ENCODE measurements at places on chromosomes 7 and 10. TPM values are rescaled to one million over a fixed set of nuclear protein-coding genes. Genes with fewer than 3 reads are reported as not detected.

DNA sequence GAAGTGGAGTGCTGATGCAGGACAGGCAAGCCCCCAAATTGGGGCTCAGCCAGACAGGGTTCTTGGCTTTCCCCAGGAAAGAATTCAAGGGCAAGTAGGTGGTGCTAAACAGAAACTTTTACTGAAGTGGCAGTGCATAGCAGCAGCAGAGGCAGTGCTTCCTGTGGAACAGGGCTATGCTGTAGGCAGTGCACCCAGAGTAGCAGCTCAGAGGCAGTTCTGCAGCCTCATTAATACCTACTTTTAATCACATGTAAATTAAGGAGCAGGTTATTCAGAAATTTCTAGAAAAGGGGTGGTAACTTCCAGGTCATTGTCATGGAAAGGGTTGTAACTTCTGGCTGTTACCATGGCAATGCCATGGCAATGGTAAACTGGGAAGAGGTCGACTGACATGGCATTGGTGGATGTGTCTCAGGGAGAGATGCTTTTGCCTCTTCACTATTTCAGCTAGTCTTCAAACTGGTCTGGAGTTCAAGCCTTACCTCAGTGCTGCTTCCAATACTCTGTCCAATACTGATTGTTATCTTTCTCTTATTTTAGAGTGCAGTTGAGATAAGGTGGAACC lies 29.2 kb downstream of the PRSS58 start:
- DNase-seq: no peak
- no peaks in the 10 kb centered on the region for H3K27me3 ChIP-seq
- no peaks in the 10 kb centered on the region for H3K36me3 ChIP-seq
- H3K4me3 ChIP-seq: no peak overlapping the region

DNA sequence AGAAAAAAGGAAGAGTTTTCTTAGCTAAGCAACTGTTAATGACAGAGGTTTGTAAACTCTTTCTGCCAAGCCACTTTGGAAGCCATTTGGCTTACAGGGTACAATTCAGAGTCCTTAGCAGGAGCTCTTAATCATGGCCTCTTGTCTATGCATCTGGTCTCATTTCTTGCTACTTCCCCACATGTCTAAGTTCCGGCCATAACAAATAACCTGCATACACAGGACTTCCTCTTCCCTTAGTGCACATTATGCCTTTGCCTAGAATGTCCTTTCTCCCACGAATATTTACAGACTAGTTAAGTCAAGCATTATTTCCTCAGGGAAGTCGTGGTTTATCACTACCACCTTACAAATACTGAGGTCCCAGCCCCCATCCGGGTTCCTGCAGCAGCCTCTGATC lies 8.6 kb upstream of the UPF2 start:
- no peaks in the 10 kb centered on the region for H3K4me1 ChIP-seq
- no peaks in the 10 kb centered on the region for H3K27me3 ChIP-seq
- DNase-seq: no peak
- H3K27ac ChIP-seq: no peak overlapping the region
- H3K36me3 ChIP-seq: no peaks in the 10 kb centered on the region
- no peak overlapping the region for H3K4me3 ChIP-seq

DNA sequence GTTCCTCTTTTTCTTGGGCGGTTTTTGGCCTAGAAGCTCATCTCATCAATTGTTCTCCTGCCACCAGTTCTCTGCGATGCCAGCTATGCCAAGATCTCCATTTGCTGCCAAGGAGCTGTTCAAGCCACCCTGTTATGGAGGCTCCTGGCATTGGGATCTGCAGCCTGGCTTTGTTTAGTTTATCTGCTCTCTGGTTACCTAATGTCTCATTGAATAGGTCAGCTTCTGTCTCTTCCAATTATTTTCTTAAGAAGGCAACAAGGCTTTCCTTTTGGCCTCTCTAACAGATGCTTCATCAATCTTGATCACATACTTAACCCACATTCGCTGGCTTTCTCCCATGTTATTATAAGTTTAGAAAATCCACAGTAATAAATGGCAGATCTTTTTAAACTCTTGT lies 20.6 kb upstream of the SDK1 start:
- H3K36me3 ChIP-seq: no peaks in the 10 kb centered on the region
- H3K4me3 ChIP-seq: no peak overlapping the region
- no peaks in the 10 kb centered on the region for H3K27me3 ChIP-seq
- DNase-seq: no peak
- H3K4me1 ChIP-seq: no peaks in the 10 kb centered on the region

DNA sequence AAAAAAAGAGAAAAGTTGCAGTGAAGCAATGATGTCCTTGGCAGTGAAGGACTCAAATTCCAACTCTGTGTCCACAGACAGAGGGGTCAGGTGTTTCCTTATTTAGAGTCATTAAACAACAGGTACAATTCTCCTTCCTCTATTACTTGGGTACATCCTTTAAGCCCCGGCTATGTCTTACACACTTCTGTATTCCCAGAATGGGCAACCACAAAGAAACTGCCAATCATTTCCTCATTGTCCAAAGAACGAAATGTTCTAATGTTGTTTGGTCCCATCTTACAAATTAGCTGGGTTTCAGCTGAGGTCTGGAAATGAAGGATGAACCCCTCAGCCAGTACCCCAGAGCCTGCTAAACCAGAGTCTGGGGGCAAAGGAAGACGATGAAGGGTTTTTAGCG lies 59.5 kb downstream of the GRB10 start:
- no peak for DNase-seq
- peaks cover 6% of the 10 kb centered on the region for H3K4me1 ChIP-seq
- H3K36me3 ChIP-seq: no peaks in the 10 kb centered on the region
- no peak overlapping the region for H3K4me3 ChIP-seq
- no peak overlapping the region for H3K27ac ChIP-seq

DNA sequence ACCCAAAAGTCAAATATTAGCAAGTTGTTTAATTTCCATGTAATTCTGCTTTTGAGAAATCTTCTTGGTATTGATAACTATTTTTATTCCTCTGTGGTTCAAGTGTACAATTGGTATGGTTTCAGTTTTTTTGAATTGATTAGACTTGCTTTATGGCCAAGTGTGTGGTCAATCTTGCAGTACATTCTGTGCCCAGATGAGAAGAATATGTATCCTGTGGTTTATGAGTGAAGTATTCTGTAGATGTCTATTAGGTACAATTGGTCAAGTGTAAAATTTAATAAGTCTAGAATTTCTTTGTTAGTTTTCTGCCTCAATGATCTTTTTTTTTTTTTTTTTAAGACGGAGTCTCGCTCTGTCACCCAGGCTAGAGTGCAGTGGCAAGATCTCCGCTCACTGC lies 36.6 kb upstream of the C7orf33 start:
- H3K4me1 ChIP-seq: no peaks in the 10 kb centered on the region
- H3K4me3 ChIP-seq: no peak overlapping the region
- H3K27me3 ChIP-seq: no peaks in the 10 kb centered on the region

GRCh38 chr7:68458010-68458908 lies 1140.0 kb upstream of the AUTS2 start:
- H3K4me1 ChIP-seq: no peaks in the 10 kb centered on the region
- DNase-seq: no peak
- H3K36me3 ChIP-seq: no peaks in the 10 kb centered on the region
- no peak overlapping the region for H3K4me3 ChIP-seq
- no peak overlapping the region for H3K27ac ChIP-seq
- H3K27me3 ChIP-seq: no peaks in the 10 kb centered on the region

GRCh38 chr10:129541200-129541599 lies 74.2 kb downstream of the MGMT start:
- no peaks in the 10 kb centered on the region for H3K36me3 ChIP-seq
- H3K27ac ChIP-seq: no peak overlapping the region
- H3K27me3 ChIP-seq: no peaks in the 10 kb centered on the region
- H3K4me3 ChIP-seq: no peak overlapping the region
- DNase-seq: no peak

DNA sequence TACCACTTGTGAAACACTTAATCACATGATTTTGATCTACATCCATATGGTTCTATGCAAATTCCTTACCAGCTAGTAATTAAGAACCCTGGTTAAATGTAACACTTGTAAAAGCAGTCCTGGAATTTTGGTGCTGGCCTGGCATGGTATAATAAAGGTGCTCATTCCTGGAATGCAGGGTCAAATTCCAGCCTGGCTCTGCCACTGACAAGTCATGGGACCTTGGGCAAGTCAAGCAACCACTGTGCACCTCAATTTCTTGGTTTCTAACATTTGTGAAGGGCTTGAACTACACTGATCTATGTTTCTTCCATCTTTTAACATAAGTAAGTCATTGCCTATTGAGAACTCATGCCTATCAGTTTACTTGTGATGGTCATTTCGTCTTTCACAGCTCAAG lies 91.9 kb upstream of the PIK3CG start:
- no peaks in the 10 kb centered on the region for H3K36me3 ChIP-seq
- no peak overlapping the region for H3K4me3 ChIP-seq
- no peaks in the 10 kb centered on the region for H3K27me3 ChIP-seq
- H3K4me1 ChIP-seq: no peaks in the 10 kb centered on the region
- no peak for DNase-seq

GRCh38 chr10:17793823-17794644 lies 15.1 kb upstream of the MRC1 start:
- H3K4me1 ChIP-seq: no peaks in the 10 kb centered on the region
- H3K36me3 ChIP-seq: no peaks in the 10 kb centered on the region
- H3K27me3 ChIP-seq: no peaks in the 10 kb centered on the region
- H3K4me3 ChIP-seq: no peak overlapping the region
- no peak overlapping the region for H3K27ac ChIP-seq
- DNase-seq: no peak

GRCh38 chr10:99996671-99997648 lies 12.8 kb downstream of the DNMBP start:
- no peak overlapping the region for H3K27ac ChIP-seq
- no peak overlapping the region for H3K4me3 ChIP-seq
- peaks cover 1% of the 10 kb centered on the region for H3K36me3 ChIP-seq
- no peaks in the 10 kb centered on the region for H3K27me3 ChIP-seq

DNA sequence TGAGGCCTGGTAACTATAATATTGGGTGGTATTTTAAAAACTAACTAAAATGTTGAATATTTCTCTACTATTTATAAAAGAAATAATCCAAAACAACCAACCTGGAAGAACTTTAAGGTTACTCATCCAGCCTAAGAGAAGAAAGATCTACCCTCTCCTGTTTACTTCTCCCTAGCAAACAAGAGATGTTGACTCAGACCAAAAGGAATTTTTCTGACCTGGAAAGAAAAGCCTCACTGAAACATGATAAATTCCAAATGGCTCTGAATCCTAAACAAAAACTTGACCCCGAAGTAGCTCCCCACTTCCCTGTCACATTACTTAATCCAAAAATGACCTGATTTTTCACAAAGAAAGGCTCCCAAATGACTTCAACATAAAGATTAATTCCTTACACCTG lies 101.2 kb downstream of the PARD3 start:
- H3K27me3 ChIP-seq: no peaks in the 10 kb centered on the region
- DNase-seq: no peak
- H3K27ac ChIP-seq: no peak overlapping the region
- H3K4me3 ChIP-seq: no peak overlapping the region
- H3K4me1 ChIP-seq: peaks cover 7% of the 10 kb centered on the region
- H3K36me3 ChIP-seq: no peaks in the 10 kb centered on the region

DNA sequence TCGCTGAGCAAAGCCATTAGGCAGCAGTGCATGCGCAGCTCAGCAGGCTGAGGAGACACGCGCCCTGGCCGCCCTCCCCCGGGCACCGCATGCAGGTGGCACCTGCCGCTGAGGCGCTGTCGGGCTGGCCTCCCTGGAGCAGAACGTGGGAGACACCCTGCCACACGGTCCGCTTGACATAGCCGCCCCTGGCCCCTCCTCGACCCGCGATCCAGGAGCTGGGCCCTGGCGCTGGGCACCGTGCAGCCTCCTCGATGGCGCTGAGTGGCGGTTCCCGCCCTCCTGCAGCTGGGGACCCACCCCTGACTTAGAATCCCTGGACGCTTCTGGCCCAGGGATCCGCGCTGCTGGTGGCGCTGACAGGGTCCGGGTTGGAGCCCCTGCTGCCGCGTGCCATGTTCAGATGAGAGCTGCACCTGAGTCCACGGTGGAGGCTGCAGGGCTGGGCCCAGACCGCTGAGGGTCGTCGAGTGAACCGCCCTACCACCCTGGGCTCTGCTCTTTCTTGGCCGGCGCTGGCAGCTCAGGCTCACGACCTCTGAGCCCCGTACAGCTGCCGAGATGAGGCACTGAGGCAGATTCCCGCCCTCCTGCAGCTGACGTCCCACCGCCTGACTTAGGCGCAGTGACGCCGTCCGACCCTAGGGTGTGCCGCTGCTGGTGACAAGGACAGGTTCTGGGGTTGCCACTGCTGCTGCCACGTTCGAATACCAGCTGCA lies 116.8 kb downstream of the OR13A1 start:
- H3K36me3 ChIP-seq: no peaks in the 10 kb centered on the region
- no peaks in the 10 kb centered on the region for H3K27me3 ChIP-seq
- DNase-seq: no peak

- no peaks in the 10 kb centered on the region for H3K4me1 ChIP-seq
- H3K4me3 ChIP-seq: no peak overlapping the region
- H3K27me3 ChIP-seq: no peaks in the 10 kb centered on the region
- no peaks in the 10 kb centered on the region for H3K36me3 ChIP-seq
- H3K27ac ChIP-seq: no peak overlapping the region
- DNase-seq: no peak
Observed at GRCh38 chr7:108079276-108079647, 50.9 kb downstream of the LAMB4 start.

DNA sequence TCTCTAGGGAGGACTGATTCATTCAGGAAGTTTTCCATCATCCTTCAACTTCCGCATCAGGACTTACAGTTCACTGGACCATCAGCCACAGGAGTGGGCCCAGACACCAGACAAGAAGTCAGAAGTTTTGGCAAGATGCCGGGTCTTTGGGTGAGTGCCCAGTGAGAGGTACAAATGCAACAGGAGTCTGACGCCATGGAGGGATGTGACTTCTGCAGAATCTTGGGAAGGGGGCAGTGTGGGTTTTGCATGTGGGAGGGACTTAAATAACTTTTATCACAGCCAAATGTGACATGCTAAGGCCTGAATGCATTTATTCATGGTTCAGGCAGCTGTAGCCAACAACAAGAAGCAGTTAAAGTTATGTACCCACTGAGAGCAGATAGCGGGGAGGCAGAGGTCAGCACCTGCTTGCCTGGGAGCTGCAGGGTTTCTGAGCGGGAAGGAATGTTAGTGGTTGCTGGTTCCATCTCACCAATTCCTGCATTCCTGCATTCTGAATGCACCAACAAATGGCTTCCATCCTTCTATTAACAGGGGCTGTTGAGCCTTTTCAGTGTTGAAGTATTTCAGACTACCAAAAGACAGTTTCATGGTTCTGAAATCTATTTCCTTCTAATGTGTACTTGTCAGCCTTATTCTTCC lies 375.2 kb downstream of the PAXIP1 start:
- no peak overlapping the region for H3K4me3 ChIP-seq
- no peaks in the 10 kb centered on the region for H3K4me1 ChIP-seq
- H3K27me3 ChIP-seq: no peaks in the 10 kb centered on the region
- no peak for DNase-seq
- H3K27ac ChIP-seq: no peak overlapping the region
- no peaks in the 10 kb centered on the region for H3K36me3 ChIP-seq

Gene TMEM225B
- 1.7 TPM for total RNA-seq

Gene PRRT4
- total RNA-seq: 0.23 TPM

Gene MYH16
- not detected for total RNA-seq

Gene CALHM2
- 81.9 TPM for total RNA-seq

Gene MALRD1
- 2.4 TPM for total RNA-seq

Gene FXYD4
- total RNA-seq: not detected
